ENCODE measurements at places on chromosomes 16 and 17.

DNA sequence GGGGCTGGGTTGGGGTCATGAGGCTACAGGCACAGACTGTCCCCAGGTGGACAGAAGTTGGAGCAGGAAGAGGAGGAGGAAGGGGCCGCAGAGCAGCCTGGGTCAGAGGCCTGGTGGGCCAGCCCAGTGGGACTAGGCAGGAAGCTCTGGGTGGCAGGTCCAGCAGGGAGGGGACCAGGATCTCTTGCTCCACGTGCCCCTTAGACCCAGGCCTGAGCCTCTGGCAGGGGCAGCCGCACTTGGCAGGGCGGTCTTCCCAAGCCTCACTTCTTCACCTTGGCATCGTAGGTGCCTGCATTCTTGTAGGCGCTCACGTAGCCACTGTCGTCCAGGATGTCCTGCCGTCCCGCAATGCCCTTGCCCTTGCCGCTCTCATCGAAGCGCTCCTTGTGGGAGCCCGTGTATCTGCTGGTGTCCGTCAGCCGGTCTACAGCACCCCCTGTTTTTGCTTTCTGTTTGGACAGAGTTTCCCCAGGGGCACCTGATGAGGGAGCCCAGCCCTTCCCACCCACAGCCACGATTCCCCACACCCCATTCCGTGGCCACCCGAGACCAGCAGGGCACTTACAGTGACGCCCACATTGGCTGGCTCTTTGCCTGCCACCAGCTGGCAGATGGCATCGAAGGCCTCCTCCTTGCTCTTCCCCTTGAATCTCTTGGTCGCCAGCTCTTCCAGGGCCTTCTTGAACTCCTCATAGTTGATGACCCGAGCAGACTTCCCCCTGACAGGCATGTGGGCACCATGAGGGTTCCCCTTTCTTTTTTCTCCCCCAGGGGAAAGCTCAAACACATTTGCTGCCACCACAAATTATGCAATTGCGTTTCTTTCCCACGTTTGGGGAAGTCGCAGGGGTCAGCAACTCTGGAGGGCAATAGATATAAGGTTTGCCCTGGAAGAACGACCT is 3.1 kb downstream of the TPPP3 start:
- no peak for DNase-seq

GRCh38 chr17:74529243-74529642 is 2.0 kb downstream of the CD300LB start:
- no peak for DNase-seq

- DNase-seq: no peak
Observed at GRCh38 chr16:55492756-55493380, 13.9 kb downstream of the MMP2 start.

GRCh38 chr16:20348365-20349185 is 3.9 kb downstream of the UMOD start:
- no peak for DNase-seq

- no peak for DNase-seq
Observed at GRCh38 chr16:65600629-65601028, 478.8 kb upstream of the CDH11 start.

DNA sequence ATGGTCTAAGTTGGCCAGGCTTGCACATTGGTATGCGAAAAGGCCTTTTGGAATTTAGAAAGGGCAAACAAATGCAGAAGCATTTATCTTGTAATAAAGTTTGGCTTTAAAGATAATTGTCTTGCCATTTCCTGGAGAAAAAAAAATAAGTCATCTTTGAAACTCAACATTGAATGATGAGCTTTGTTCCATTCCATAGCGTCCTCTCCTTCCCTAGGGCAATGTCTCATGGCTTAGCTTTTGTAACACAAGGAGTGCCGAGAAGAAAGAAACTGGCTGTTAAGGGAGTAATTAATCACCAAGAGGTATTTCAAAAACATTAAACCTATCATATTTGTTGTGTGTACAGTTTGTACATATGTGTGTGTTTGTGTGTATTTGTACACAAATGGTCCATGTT is 372.3 kb downstream of the NPIPA8 start:
- no peak for DNase-seq

GRCh38 chr16:84751241-84751640 is 51.4 kb downstream of the USP10 start:
- DNase-seq: no peak

- no peak for DNase-seq
Observed at GRCh38 chr16:73210084-73210483, 162.2 kb upstream of the ZFHX3 start.

DNA sequence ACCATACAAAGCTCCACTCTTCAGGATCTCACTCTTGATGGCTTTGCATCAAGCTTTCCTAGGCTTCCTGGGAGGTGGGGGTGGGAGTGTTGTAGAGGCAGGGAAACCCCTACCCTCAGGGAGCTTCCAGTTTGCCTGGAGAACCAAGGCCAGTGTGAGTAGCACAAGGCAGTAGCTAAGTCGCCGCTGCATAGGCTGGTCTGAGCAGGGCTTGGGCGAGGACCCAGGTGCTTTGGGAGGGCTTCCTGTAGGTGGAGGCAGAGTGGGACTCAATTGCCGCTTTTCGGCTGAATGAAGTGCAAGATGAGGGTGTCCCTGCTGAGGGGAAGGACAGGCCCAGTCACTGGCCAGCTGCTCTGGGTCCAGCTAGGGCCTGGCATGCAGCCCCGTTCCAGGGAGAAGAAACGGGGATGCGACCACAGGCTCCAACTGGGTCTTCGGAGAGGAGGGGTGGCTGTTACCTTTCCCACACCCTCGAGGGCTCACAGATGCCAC is 3.9 kb downstream of the CD79B start:
- DNase-seq: no peak

GRCh38 chr16:12600116-12600515 is 203.6 kb downstream of the CPPED1 start:
- no peak for DNase-seq

DNA sequence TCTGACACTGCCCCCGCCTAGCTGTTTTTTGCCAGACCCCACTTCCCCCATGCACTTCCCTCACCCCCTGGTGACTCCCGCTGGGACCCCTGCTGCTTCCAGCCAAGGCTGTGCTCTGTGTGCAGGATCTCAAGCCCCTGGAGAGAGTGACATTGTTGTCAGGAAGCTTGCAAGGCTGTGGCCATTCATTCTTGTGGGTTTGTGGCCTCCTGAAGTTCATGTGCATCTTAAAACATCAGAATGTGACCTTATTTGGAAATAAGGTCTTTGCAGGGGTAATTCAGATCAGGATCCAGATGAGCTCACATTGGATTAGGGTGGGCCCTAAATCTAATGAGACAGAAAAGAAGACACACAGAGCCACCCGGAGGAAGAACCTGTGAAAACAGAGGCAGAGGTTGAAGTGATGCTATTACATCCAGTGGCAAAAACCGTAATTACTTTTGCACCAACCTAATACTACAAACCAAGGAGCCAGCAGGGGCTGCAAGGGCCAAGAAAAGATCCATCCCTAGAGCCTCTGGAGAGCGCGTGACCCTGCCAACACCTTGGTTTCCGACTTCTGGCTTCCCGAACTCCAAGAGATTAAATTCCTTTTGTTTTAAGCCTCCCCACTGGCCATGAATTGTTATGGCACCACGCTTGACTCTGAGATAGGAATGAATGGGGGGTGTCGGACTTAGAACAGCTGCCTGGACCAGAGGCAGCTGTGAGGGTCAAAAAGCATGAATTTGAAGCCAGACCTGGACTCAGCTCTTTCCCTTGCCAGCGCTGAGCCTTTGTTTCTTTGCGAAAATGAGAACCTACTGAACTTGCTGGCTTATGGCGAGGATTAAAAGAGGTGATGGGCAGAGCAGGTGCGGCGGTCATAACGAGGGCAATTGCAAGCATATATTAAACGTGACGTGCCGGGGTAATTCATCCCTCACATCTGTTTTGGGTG is 75.5 kb downstream of the BMERB1 start:
- DNase-seq: no peak

DNA sequence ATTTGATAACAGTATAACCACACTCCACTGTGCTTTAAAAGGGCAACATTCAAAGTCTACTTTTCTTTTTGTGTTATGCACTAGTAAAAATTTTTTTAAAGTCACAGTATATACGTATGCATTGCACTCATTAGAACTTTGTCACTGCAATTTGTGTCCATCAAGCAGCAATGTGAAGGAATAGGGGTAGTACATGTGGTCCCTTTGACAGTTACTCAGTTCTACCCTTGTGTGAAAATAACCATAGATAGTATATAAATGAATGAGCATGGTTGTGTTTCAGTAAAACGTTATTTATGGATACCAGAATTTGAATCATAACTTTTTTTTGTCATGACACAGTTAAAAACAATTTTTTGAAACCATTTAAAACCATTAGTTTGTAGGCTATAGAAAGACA is 30.7 kb downstream of the NFATC3 start:
- DNase-seq: no peak

DNA sequence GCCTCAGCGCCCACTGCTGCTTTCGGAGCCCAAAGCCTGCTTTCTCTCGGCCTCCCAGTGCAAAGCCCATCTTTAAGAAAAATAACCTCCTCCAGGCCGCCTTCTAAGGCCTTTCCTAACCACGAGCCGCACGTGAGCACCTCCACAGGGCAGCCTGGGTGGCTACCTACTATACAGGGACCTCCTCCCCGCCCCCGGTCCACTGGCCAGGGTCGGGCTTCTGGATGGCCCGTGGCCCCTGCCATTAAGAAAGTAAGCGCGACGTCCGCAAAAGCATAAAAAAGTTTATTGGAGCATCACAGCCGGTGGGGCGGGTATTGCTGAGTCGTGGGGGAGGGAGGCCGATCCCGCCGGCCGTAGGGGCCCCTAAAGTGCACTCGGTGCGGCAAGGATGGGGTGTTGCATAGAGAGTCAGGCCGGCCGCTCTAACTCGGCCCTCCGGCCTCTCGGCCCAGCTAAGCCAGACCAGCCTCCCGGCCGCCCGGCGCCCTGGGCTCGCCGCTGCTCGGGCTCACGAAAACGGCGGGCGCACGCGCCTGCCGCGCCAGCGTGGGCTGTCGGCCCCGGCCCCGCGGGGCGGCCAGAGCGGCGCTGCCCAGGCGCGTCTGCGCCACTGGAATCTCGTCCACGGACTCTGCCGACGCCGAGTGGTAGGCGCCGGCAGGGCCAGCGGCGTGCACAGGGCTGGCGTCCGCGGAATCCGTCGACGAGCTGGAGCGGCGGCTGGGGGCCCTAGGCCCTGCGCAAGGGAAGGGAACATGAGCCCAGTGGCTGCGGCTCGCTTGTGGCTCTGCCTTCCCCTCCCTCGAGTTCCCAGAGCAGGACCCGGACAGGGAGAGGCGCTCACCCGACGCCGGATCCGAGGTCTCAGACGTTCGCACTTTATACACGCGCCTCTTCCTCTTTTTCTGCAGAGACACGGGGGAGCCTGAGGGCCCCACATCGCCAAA is 1.1 kb upstream of the TPPP3 start:
- DNase-seq: peak; percentile 71

DNA sequence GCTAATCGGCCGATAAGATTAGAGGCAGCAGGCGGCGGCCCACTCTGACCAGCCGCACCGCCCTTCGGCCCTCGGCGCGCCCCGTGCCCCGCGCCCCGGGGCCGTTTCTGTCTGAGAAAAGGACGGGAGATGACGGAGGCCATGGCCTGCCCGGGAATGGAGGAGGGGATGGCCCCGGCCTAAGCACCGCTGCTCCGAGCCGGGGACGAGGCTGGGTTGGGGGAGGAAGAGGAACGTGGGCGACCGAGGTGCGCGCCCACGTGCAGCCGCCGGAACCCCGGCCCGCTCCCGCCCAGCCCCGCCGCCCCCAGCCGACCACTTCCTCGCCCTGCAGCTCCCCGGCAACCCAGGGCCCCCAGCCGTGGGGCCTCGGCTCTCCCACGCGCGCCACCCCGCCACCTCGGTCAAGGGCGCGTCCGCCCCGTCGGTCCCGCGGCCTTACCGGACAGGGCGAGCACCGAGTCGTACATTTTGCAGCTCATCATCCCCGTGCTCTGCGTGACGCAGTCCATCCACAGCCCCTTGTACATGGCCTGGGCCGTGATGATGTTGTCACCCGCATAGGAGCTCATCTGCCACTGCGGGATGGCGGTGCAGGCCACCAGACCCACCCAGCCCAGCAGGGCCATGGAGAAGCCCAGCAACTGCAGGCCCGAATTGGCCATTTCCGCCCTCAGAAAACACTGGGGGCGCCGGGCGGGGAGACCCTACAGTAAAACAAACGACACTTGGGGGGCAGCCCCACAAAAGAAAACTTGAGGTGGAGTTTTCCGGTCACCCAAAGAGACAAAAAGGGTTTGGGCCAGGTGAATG is 693 bp downstream of the CLDN7 start:
- DNase-seq: peak; percentile 76

- no peak for DNase-seq
Observed at GRCh38 chr17:69539781-69540319, 125.4 kb downstream of the MAP2K6 start.

- DNase-seq: no peak
Observed at GRCh38 chr17:75641343-75641742, 8.1 kb downstream of the SMIM5 start.

DNA sequence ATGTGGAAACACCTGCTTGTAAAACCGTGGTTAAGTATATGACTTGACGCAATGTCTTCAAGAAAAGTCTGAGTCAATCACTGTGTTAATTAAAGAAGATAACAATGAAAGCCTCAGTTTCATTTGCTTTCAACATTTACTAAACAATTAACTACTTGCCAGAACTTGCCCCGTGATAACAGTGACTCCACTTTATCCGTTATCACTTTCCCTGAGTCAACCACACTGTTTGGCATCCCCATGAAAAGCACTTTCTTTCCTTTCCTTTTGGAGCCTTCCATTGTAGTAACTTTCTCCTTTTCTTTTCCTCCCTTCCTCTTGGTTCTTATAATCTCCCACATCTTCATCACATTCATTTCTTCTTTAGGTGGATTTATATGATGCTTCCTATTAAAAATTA is 435.1 kb upstream of the GOT2 start:
- DNase-seq: no peak

- no peak for DNase-seq
Observed at GRCh38 chr17:41415411-41415810, 9.0 kb downstream of the KRT37 start.

DNA sequence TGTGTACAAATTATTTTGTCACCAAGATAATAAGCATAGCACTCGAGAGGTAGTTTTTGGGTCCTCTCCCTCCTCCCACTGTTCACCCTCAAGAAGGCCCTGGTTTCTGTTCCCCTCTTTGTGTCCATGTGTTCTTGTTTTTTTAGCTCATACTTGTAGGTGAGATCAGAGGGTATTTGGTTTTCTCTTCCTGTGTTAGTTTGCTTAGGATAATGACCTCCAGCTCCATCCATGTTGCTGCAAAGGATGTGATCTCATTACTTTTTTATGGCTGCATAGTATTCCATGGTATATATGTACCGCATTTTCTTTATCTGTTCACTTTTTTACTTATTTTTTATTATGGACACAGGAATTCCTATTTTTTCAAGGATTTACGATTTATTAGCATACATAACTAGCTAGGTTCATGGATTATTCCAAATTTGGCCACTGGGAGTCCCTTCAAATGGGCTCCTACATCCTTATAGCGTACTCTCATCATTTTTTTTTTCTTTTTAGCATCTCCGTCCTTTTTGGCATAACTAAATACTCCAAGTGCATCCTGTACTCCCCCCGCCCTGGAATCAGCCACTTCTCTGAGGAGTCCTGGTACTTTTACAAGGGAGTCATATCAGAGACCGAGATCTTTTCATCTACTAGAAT is 7.3 kb downstream of the TADA2A start:
- DNase-seq: no peak

GRCh38 chr16:74586948-74587347 is 20.0 kb downstream of the GLG1 start:
- no peak for DNase-seq

- no peak for DNase-seq
Observed at GRCh38 chr17:77737442-77738265, 220.8 kb upstream of the TNRC6C start.
